ENCODE measurements at places on chromosomes 6 and 20.
A peak's percentile ranks its signal among the peaks of the same experiment; 100 is the strongest.

GRCh38 chr6:139369568-139370282 lies 4.7 kb downstream of the CITED2 start:
- peak; percentile 62 for DNase-seq

DNA sequence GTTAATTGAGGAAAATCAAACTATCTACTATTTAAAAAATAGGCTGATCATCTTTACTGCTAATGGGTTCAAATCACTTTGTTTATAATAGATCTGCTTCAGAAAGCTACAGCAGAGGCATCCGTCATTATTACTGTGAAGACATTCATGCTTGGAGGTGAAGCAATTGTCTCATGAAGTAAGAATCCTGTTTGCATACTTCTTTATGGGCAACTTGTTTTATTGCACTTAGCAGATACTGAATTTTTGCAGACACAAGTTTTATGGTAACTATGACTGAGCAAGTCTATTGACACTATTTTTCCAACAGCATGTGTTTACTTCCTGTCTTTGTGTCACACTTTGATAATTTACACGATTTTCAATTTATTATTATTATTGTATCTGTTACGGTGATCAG lies 573.9 kb downstream of the RFPL4B start:
- DNase-seq, result no peak

GRCh38 chr6:32845384-32845884 lies 1.6 kb upstream of the PSMB8 start:
- DNase-seq, result peak; percentile 60

GRCh38 chr6:56188429-56188828 lies 59.0 kb downstream of the COL21A1 start:
- no peak for DNase-seq

GRCh38 chr6:139439349-139439748 lies 64.9 kb upstream of the CITED2 start:
- DNase-seq, result no peak

- no peak for DNase-seq
Observed at GRCh38 chr20:62983210-62983609, 23.6 kb downstream of the BHLHE23 start.

GRCh38 chr20:21301940-21302663 lies 1.0 kb upstream of the XRN2 start:
- no peak for DNase-seq

- DNase-seq, result no peak
Observed at GRCh38 chr6:3208098-3208774, 19.2 kb downstream of the TUBB2B start.

DNA sequence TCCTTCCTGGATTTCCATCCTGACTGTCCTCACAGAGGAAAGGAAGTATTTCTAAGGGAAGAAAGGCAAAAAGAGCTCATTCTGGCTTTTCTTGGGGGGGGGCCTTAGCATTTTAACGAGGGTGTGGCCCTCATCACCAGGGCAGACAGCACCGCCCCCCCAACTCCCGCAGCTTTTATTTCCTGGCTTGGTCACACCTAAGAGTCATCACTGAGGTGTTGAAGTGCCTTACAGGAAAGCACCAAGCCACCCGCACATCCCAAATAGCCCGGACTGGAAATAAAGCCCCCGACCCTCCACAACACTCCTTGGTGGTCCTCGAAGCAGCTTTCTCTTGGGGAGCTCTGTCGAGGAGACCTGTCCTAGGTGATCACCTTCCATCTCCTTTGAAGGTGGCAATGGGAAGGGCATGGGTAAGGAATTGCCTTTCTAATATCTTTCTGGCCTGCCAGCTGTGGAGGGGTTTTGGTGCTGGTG lies 1.3 kb downstream of the PTK7 start:
- DNase-seq, result no peak

DNA sequence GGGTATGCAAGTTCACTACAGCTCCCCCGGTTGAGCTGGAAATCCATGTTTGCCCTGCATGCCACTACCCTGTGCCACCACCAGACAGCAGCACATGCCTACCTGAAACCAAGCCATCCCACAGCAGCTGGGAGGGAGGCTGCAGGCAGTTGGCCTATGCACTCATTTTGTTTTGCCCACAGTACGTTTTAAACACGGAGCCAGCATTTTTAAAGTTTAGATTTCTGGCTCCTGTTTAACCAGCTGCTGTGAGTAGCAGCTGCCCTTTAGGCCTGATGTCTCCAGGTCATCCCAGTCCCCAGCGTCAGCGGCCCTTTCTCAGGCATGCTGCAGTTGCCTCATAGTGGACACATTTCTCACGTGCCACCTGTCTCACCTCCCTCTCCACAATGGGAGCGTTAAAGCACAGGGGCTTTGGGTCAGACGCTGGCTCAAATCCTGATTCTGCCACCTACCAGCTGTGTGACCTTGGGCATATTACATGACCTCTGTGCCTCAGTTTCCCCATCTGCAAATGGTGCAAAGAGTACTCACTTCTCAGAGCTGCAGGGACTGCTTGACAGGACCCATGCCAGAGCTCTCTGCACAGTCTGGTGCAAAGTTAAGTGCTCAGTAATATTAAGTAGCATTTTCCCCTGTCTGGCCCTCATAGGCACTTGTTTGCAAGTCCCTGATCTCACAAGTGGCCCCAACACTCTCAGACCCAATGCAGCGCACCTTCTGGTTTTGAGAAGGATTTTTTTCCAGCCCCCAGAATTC lies 8.2 kb upstream of the UBE2V1 start:
- peak; percentile 56 for DNase-seq

DNA sequence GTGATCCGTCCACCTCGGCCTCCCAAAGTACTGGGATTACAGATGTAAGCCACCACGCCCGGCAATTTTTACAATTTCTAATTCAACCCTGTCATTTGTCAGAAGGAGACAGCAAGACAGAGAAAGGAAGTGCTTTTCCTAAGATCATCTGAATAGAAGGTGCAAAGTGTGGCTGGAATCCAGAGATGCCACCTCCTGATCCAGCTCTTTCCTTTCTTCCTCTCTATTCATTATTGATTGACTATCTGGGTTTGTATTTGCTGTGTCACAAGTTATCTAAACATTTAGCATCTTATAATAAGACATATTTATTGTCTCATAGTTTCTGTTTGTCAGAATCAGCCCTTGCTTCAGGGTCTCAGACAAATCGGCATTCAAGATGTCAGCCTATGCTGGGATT lies 217.7 kb downstream of the BCAS1 start:
- no peak for DNase-seq

- DNase-seq, result no peak
Observed at GRCh38 chr6:6004390-6004995, 2.2 kb downstream of the NRN1 start.

DNA sequence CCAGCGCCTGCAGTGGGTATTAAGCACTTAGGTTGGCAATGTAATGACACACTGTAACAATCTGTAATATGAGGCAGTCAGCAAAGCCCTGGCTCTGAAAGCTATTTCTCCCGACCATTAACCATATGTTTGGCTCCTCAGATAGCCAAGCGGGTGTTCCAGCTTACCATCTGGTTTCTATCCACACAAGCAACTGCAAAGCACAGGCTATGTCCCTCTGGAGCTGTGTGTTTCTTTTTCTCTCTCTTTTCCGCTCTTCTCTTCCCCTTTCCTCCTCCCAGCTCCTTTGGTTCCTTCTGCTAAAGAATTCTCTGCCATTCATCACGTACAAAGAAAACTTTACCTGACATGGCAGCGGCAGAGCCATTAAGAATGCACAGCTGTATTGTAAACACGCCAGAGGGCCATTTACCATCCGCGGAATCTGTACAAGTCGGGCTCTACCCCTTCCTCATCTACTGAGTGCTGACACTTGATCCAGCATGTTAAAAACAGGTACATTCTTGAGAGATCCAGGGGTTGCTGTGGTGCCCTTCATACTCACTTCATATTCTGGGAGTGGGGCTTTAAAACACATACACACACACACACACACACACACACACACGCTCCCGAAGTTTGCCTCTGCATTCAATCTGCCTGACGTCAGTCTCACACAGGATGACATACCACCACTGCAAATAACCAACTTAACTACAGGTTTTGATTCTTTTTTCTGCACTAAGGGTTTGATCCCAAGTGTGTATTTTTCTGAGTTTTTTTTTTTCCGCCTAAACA lies 77.2 kb downstream of the BACH2 start:
- no peak for DNase-seq

DNA sequence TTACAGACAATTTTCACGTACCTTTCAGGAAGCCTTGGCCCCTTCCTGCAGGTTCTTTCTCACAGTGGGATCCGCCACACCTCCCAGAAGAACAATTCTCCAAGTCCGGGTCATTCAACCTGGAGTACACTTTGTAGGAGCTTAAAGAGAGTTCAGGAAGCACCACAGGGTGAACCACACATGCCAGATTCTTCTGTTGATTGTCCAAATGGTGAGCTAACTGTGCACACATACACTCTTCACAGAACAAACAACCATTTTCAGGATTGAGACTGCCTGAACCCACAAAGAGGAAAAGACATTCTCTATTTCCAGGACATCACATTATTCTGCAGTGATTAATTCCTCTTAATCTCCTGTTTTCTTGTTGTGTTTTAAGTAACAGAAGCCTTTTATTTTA lies 51.0 kb downstream of the SCGN start:
- no peak for DNase-seq

GRCh38 chr6:4093288-4093687 lies 14.4 kb upstream of the FAM217A start:
- no peak for DNase-seq

GRCh38 chr20:32484225-32484957 lies 100.7 kb downstream of the NOL4L start:
- DNase-seq, result peak; percentile 36

GRCh38 chr6:157056275-157056674 lies 267.0 kb downstream of the TMEM242 start:
- no peak for DNase-seq

DNA sequence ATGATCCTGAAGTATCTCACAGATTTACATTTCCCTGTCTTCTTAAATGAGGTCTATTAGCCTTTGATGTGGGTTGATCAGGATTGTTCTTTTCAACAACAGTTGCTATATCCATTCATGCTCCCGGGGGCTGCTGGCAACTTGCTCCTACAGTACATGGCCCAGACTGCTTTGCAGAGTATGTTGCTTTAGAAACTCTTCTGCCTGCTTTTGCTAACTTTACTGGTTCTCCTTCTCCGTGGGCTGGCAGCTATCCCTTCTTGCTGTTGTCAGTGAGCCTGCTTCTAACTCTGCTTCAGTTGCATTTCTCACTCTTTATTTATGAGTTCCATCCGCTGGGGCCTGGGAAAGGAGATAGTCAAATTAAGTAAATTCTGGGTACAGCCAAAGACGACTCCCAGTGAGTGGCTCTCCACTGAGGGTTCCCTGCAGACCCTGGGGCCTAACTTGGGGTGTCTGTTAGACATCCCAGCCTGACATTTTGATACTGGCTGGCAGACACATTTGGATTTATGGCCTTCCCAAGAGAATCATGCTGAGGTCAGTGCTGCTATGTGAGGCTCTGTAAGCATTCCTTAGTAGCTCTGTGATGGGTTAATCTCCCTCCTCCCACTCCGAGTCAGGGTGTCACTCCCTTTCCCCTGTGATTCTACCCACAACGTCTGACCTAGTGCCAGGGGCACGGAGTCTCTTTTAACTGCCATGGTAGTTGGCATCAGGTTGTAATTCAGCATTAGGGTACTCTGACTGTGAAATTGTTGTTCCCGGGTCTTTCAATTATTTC lies 73.6 kb downstream of the SLX4IP start:
- no peak for DNase-seq

GRCh38 chr6:72218125-72218524 lies 331.8 kb downstream of the RIMS1 start:
- peak; percentile 13 for DNase-seq

- DNase-seq, result no peak
Observed at GRCh38 chr20:14431568-14431967, 94.2 kb upstream of the FLRT3 start.

DNA sequence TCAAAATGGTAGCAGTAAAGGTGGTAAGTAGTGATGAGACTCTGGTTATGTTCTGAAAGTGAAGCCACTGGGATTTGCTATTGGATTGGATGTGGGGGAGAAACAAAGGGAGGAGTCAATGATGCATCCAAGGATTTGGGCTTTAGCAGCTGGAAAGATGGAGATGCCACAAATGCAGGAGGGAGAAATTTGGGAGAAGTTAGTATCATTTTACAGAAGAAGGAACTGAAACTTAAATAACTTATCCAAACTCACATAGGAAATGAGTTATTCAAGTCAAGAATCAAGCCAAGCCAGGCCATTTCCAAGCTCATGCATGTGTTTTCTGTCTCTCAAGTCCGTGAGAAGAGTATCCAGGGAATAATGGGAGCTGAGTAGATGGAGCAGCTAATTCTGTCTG lies 155.1 kb upstream of the TNFAIP3 start:
- no peak for DNase-seq

DNA sequence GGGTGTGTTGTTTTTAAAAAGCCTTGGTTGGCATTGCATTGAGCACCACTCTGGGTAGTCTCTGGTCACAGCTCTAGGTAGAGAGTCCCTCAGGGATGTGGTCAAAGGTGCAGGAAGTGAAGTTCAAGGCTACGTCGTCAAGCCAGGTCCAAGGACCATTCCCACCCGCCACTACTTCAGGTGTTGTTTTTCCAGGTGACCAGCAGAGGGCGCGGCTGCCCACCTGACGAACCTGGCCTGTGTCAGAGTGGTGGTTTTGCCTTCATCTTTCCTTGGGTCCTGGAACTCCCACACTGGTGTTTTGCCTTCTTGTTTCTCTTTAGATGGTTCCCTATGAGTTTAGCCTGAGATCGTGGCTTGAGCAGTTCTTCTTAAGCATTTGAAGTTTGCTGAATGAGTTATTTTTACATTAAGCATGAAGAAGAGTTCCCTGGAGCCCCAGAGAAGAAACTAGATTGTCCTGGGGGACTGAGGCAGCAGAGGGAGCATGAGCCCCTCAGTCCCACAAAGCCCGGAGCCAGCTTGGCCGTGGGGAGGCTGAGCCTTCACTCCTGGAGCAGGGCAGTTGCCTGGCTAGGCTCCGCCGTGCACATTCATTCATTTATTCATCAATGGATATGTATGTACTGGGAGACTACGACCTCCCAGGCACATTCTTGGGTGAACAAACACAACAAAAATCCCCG lies 5.6 kb upstream of the PHACTR3 start:
- peak; percentile 48 for DNase-seq

- no peak for DNase-seq
Observed at GRCh38 chr6:34159844-34160243, 14.0 kb upstream of the GRM4 start.

DNA sequence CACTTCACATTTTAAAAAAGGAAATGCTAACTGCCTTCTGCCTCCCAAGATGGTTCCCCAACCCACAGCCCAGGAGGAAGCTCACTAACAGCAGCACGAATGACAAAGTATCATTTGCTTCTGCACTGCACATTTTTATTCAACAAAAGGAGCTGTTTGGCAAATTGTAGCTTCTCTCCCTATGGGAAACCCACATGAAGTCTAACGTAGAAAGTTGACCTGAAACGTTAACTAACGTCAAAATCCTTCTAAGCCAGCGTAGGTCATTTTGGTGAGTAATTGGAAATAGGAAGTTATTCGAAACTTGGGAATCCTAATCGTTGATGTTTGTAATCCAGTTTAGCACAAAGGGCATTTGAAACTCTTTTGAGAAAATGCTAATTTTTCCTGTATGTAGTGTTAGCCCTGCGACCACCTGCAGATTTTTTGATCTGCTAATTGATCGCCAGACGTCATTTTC lies 2.9 kb downstream of the SALL4 start:
- DNase-seq, result no peak

GRCh38 chr6:51094271-51094670 lies 275.6 kb downstream of the TFAP2B start:
- DNase-seq, result no peak

- DNase-seq, result no peak
Observed at GRCh38 chr20:48786951-48787705, 40.7 kb downstream of the PREX1 start.
